Transverse colon (tissue), 4 donors: ENCODE measurements at places on chromosomes 7 and 10. TPM values are rescaled to one million over a fixed set of nuclear protein-coding genes. Genes with fewer than 3 reads are reported as not detected.
A peak's percentile ranks its signal among the peaks of the same experiment; 100 is the strongest.

- no peak for DNase-seq
Observed at GRCh38 chr7:140165422-140165821, 11.4 kb downstream of the KDM7A start.

DNA sequence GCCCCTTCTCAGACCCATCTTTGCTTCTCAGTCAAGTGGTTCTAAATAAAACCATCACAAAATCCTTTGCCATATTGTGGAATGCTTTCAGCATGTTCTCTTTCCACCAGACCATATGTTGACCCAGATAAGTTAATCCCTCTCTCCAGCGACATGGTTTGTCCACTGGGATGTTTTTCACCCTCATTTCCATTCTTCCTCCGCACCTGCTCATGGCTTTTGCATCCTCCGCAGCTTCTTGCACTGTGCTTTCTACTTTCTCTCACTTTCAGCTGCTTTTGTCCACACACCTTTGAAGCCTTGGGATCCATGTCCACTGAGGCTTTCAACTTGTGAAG lies 52.3 kb upstream of the WAC start:
- no peak for DNase-seq

DNA sequence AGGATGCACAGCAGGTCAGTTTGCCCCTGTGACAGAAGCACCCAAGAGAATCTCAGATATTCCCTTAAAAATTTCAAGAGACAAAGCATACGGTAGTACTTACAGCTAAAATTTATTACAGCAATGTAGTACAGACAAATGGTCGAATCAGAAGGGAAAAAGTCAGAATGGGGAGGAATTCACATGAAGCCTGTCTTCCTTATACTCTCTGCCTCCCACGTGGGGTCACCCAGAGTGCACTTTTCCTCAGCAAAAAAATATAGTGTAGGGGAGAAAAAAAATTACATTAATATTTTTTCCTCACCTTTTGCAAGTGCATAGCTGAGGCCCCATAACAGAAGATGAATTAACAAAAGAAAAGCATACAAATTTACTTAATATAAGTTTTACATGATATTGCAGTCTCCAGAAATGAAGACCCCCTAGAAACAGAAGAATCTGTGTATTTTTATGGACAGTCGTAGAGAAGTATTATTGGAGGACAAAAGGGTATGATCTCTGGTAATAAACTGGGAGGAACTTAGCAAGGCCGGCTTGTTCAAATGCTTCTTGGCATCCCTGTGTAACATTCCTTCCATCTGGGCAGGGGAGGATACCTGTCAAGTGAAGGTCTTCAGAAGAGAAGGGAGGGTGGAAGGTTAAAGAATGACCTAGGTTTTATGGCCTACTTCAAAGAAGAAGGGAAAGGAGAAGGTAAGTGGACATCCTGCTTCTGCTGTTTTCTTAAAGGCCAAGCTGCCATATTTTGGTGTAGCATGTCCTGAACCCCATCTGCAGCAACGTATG lies 270.6 kb upstream of the MAGI2 start:
- DNase-seq = no peak

Gene UCN3
- total RNA-seq = not detected

GRCh38 chr7:45595809-45596664 lies 21.9 kb downstream of the ADCY1 start:
- no peak for DNase-seq

DNA sequence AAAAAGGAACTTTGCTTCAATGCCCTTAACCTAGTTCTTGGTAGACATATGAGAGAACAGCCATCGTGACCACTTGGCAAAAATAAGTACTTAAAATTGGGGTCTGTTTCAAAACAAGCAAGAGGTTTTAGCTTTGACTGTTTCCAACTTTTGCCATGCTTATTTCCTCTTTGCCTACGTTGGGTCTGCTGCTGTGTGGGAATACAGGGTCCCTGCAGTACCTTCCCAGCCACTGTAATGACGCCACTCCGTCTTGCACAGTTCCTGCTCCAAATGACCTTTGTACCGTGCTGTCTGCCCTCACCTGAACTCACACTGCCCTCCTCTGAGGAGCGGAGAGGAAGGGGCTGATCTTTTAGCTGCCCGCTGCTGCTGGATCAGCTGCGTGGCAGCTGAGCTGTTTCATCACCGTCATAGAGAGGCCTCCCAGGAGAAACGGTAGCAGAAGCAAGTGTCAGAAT lies 133.1 kb downstream of the MAPK8 start:
- peak; percentile 52 for DNase-seq

Gene UTF1
- total RNA-seq = not detected
